ENCODE measurements at places on chromosomes 13 and 19.

- DNase-seq: no peak
These were observed 66.7 kb downstream of the RFC3 start for GRCh38 chr13:33884531-33885220.

GRCh38 chr19:18699403-18700054 lies 16.0 kb downstream of the CRTC1 start:
- no peak for DNase-seq

DNA sequence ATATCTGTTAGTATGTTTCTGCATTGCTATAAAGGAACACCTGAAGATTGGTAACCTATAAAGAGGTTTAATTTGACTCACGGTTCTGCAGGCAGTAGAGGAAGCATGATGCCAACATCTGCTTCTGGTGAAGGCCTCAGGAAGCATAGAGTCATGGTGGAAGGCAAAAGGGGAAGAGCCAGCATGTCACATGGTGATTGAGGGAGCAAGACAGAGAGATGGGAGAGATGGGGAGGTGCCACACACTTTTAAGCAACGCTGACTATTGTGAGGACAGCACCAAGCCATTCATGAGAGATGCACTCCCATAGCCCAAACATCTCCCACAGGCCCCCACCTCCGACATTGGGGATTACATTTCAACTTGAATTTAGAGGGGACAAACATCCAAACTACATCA lies 32.8 kb downstream of the COG6 start:
- no peak for DNase-seq

GRCh38 chr19:48455171-48455907 lies at the start of gene KCNJ14:
Gene KCNJ14, plus strand, starts transcription at chr19:48455574. Its CDS starts 6,151 bp downstream, at chr19:48461725.
- DNase-seq: no peak

- DNase-seq: no peak
These were observed 54.5 kb downstream of the KL start for GRCh38 chr13:33070713-33071112.

- DNase-seq: no peak
These were observed 168.6 kb downstream of the ZNF536 start for GRCh38 chr19:30540761-30541160.

DNA sequence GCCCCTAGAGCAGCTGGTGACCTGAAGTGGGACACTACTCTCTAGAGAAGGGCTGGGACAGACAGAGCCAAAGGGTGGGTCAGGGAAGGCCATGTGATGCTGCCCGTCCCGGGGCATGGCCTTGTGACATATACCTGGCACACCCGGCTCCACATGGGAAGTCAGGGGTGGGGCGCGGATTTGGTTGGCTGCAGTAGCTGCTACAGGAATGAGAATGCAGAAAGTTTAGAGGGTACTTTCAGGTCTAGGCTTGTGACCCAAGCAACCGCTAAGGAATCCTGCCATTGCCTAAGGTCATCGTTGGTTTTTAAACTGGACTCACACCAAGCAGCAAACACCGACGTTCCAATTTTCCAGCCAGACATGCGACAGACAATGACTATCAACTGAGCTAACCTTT lies 25.9 kb downstream of the RCBTB2 start:
- no peak for DNase-seq

- no peak for DNase-seq
These were observed 19.4 kb downstream of the CNFN start for GRCh38 chr19:42370626-42371175.

DNA sequence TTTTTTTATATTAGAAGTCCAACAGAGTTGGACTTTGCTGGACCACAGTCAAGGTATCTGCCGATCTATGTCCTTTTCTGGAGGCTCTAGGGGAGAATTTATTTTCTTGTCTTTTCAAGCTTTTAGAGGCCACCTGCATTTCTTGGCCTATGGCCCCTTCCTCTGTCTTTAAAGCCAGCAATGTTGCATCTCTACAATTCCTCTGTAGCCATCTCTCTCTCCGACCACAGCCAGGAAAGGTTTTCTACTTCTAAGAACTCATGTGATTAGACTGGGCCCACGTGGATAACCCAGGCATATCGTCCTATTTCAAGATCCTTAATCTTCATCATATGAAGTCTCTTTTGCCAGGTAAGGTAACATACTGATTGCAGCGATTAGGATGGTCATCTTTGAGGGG lies 43.5 kb upstream of the RGCC start:
- DNase-seq: no peak

GRCh38 chr19:49790866-49791265 lies 22.2 kb downstream of the FUZ start:
- peak; percentile 41 for DNase-seq

- no peak for DNase-seq
These were observed 31.0 kb downstream of the THSD1 start for GRCh38 chr13:52374873-52375411.

- no peak for DNase-seq
These were observed 185.7 kb downstream of the TM9SF2 start for GRCh38 chr13:99686944-99687411.

GRCh38 chr13:95684418-95684817 lies 7.5 kb downstream of the DNAJC3 start:
- no peak for DNase-seq

DNA sequence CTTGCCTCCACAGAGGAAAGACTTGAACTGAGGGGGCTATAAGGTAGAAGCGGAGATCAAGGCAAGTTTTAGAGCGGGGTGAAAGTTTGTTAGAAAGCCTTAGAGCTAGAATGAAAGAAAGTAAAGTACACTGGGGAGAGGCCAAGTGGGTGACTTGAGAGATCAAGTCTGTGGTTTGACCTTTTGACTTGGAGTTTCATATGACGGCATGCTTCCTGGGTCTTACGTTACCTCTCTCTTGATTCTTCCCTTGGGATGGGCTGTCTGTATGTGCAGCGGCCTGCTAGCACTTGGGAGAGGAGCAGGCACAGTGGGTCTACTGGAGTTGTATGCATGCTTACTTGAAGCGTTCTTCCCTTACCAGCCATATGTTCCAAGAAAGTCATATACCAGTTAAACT lies 1768.5 kb downstream of the PCDH9 start:
- no peak for DNase-seq

DNA sequence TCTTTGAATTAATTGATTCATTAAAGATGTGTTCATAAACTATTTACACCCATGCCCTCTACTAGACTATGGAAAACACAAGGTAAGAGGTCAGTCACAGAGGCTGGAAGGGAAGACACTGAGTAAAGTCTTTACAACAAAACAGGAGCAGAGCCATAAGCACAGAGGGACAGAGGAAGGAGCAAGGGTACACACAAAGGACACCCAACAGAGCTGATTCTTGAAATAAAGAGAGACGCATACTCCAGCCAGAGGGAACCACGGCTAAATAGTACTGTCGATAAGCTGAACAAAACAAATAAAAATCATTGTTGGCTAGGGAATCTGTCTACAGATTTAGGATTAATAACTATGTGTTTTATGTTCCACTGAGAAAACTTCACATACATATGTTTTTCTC lies 289.2 kb downstream of the EFNB2 start:
- DNase-seq: no peak

DNA sequence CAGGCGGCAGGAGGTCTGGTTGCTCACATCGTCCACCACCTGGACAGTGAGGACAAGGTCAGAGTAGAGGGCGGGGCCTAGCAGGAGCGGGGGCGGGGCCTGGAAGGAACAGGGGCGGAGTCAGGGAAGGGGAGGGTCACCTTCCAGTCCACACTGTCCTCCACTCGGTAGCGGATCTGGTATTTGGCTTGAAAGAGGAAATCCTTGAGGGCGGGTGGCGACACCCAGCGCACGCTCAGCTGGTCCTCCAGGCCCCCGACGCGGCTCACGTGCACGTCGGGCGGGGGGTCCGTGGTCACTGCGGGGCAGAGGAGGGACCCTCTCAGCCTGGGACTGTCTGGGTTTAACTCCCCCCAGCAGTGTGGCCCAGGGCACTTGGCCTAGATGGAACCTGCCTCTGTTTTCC lies 8.2 kb downstream of the REX1BD start:
- DNase-seq: no peak

DNA sequence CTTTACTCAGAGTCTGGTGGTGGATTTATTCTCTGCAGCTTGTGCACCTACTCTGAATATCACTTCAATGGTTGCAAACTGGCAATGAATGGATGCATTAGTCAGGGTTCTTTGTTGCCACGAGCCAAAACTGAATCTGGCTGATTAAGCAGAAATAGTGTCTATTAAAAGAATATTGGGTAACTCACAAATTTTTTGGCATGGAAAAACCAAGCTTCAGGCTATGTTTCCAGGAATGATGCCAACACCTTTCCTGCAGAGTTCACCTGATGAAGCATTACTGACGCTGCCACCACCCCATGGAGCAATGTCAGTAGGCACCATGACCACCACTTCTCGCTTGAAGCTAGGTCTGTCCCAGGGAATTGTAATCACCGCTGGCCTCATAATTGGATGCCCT lies 597.8 kb upstream of the SLC10A2 start:
- DNase-seq: no peak

DNA sequence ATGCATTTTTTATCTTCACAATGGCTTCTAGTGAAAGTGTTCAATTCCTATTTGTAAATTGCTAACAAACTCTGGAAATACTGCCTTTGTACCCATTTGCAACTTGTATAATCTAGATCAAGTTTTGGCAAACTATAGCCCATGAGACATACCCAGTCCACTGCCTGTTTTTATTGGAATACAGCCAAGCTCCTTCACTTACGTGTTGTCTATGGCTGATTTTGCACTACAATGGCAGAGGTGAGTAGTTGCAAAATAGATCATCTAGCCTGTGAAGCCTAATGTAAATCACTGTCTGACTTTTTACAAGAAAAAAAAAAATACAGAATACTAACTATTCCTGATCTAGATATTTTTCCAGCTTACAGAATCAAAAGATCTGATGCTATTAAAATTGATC lies 37.1 kb downstream of the DZIP1 start:
- DNase-seq: no peak

GRCh38 chr19:2207991-2208860 lies 27.9 kb downstream of the PLEKHJ1 start:
- DNase-seq: peak; percentile 99

DNA sequence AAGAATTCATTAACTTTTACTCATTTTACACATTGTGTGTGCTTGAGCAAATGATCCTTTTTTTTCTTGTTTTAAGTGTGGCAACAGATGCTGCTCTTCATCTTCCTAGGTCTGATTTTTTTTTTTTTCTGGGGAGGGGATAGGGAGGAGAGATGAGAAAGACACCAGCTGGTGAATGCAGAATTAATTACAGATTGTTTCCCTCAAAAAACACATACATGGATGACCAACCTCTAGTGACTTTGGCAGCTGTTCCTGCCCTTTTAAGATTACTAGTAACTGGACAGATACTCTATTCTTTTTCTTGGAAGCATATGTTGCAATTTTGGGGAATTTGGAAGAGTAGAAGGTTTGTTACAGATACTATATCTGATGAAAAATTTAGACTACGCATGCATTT lies 103.6 kb upstream of the MYO16 start:
- no peak for DNase-seq

GRCh38 chr13:21344662-21345176 lies 114.4 kb downstream of the ZDHHC20 start:
- DNase-seq: no peak

GRCh38 chr13:113320226-113320875 lies 23.3 kb downstream of the LAMP1 start:
- no peak for DNase-seq

DNA sequence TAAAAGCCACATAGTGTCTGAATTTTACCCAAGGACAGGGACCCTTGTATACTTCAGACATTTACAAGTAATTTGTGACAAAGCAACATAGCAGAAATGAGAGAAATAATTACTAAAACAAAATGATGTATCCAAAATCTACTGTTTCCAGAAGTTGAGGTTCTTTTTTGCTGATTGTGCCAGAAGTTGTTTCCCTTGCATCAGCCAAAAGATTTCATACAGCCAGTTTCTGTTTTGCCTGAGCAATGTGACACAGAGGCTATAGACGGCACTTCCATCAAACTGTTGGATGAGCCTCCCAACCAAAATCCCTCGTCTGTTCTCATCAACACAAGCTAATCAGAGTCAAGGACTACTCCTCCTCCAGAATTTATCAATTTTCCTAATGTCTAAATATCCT lies 913.2 kb upstream of the GPC6 start:
- DNase-seq: no peak

GRCh38 chr19:10780368-10780767 lies 55.6 kb downstream of the TMED1 start:
- peak; percentile 31 for DNase-seq

- DNase-seq: no peak
These were observed 121.7 kb upstream of the EDNRB start for GRCh38 chr13:78040205-78040830.

DNA sequence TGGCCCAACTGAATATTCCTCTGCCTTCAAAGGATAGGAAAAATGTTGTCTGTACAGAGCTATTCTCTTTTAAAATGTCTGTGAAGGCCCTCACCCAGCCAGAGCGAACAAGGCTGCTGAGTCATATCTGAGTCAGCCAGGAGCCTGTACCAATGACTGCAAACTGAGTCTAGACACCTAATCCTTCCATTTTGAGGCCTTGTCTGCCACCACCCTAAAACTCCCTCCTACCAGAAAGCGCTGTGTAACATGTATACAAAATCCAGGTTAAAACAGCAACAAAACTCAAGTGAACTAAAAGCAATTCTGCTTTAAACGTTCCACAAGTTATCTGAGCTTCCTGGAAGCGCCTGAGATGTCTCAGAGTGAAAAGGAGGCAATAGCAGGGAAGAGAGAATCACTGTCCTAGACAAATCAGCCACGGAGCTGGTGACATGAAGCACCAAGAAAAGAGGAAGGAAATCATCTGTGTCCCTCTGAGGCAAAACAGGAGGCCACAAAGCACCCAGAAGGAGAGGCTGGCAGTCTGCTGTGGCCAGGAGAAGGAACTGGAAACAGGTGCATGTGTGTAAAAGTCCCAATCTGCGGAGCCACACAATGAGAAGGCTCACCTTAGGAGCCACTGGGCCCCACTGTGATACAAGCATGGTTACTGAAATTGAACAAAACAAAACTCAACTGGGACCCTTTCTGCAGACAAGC lies 10.2 kb downstream of the DHRS12 start:
- peak; percentile 51 for DNase-seq

DNA sequence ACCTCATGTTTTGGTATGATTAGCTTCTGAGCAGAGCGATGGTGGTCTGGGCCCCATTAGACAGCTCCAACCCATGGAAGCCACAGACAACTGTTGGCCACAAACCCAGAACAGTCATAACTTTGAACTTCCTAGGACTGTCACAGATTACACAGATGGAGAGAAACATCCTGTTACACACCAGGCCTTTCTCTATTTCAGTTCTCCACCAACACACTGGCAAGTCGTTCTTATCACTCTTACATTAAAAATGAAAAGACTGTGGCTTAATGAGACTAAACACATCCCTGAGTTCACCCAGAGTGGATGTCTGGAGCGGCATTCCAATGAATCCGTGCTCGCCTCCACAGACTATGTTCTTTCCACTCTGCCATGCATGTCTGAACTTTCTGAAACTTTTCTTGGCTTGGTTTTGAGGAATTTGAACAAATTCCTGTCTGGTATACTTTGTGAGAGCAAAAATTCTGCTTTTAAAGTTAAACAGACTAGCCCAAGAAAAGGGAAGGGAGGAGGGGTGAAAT lies 109.1 kb downstream of the NALCN start:
- peak; percentile 50 for DNase-seq
